Cardiac ventricle fibroblast (primary cell): ENCODE measurements at places on chromosomes 4 and X. TPM values are rescaled to one million over a fixed set of nuclear protein-coding genes. Genes with fewer than 3 reads are reported as not detected.

The FGF5 gene
- 0.06 and 0.10 TPM in 2 replicates for total RNA-seq

The FHIP1A gene
- 0.10 TPM in 1 of 2 replicates, not detected in the other for total RNA-seq

The ADGRG2 gene
- total RNA-seq: 0.37 and 0.39 TPM in 2 replicates

The TXK gene
- not detected in 2 replicates for total RNA-seq

The GAK gene
- total RNA-seq: 56.5 and 58.2 TPM in 2 replicates
